ENCODE measurements at places on chromosomes 5 and 9.
A peak's percentile ranks its signal among the peaks of the same experiment; 100 is the strongest.

DNA sequence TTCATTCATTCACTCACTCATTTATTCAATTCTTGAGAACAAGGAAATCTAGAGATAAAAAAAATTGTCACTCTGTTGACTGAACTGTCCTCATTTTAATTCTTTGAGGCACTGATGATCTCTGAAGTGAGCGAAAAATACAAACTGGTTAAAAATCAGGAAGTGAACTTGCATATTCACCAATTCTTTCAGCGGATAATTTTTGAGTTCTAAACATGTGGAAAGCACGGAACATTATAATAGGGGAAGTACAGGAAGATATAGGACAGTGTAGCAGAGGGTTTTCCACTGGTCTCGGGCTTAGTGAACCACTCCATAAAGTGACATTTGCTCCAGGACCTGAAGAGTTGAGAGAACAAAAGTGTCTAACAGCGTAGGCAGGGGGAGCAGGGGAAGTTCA, 169.5 kb downstream of the TLR4 start:
- no peak for DNase-seq

- DNase-seq, result no peak
Measured at GRCh38 chr9:129640871-129641749, 841 bp downstream of the ASB6 start.

DNA sequence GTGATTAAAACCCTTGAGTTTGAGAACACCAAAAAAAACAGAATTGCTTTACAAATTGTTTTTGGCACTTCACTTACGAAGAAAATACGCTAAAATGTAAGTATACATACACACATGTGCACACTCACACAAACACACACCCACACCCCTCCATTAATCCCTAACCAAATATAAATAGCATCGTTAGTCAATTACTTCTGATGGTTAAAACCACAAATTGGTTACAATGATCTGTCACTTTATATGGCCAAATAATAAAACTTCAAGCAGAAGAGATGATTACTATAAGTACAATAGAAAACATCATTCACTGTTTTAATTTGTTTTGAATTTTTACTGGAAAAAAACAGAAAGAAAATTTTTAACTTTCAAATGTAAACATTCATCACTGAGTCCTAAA, 103.5 kb downstream of the NFIB start:
- DNase-seq, result no peak

- DNase-seq, result no peak
Measured at GRCh38 chr9:131704141-131704983, 35.5 kb downstream of the RAPGEF1 start.

DNA sequence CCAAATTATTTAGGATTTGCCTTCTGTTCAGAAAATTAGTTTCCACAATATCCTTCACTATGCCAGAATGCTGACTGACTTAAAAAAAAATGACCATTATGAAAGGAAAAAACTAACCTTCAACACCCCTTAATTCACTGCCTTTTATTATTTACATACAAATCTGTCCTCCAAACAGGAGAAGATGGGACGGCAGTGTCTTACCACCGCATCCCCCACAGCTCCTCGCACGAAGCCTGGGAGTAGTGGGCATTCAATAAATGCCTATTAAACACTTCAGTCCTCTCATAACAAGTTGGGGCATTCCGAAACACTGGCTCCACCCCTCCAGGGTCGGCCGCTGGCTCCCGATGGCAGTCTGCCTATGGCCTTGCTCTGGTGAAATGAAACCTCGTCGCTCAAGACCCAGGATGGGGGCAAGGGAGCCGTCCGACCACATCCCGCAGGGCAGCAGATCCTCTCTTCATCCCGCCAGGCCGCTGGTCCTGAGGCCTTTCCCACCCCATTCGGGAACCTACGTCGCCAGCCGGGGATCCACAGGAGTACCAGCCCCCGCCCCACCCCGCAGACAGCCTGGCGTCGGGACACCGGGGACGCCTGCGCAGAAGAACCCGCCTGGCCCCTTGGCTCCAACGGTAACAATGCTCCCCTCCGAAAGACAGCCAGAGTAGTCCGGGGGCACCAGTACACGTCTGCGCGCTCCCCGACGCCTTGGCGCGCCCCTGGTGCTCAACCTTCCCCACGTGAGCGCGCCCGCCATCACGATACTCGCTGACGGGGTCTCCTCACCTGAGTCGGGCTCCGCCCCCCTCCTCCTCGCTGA, 613 bp downstream of the ZBTB5 start:
- DNase-seq, result peak; percentile 34

DNA sequence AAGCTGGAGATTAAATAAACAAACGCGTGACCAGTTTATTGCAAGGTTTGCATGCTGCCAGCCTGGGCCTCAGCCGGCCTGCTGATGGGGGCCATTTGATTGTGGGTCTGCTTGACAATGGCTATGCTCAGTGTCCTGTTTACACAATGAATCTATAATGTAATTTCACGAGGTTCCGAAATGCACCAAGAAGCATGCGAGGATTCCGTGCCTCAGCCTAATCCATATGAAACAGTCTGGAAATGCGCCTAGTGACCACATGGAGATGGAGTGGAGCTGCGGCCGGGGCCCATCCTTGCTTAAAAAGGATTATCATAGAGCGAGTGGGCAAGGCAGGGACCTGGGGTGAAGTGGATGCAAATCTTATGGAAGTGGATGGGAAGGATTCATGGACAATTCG, 382.4 kb downstream of the CDK5RAP2 start:
- no peak for DNase-seq

DNA sequence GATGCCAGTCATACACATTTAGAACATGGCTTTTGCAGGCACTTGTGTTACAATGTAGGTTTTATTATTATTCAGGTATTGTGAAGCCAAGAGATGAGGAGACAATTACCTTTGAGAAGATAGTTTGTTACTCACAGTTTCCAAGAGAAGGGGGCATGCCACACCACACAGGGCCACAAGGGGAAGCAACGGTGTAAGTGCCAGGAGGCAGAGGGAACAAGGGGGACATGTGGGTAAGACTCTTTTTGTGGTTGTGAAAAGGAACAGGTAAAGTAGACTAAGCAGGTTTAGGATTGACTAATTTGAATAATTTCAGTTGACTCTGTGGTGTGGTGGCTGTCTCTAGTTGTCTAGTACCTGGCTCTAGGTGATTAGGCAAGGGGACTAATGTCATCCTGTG, 191.2 kb downstream of the TRPM6 start:
- no peak for DNase-seq

DNA sequence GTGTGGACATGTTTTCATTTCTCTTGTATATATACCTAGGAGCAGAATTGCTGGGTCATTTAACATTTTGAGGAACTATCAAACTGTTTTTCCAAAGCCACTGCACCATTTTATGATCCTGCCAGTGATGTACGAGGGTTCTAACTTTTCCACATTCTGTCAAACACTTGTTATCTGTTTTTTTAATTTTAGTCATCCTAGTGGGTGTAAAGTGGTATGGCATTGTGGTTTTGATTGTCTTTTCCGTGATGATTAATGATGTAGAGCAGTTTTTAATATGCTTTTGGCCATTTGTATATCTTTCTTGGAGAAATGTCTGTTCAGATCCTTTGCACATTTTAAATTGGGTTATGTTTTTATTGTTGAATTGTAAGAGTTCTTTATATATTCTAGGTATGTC, 107.0 kb downstream of the MELK start:
- no peak for DNase-seq

GRCh38 chr5:1652873-1653697, 129.3 kb upstream of the LPCAT1 start:
- no peak for DNase-seq

DNA sequence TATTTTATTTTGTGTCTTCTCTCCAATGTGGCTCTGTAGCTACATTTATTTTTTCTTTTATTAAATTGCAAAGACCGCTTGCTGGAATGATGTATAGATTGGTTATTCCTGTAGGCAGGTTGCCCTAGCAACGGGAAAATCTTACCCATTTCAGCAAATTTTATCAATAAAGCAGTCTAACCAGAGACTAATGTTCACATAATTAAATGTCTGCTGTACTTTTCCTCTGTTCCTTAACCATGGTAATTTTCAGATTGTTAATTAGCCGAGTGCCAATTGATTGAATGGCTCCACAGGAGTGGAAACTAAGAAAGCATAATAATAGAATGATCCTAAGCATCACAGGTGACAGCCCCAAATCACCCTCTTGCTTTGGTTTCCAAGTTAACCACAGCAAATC, 134.8 kb downstream of the BASP1 start:
- DNase-seq, result no peak

DNA sequence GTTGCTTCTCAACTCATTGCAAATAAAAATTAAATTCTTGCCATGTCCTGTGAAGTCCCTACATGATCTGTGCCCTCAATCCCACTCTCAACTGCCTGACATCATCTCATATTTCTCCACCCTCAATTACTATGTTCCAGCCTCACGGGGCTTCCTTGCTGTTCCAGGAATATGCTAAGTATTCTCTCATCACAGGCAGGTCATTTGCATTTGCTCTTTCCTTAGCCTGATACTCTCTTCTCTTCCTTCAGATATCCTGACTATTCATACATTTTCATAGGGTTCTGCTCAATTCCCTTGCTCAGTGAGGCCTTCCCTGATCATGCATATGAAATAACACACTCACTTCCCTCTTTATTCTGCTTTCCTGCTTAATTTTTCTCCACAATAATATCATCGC, 135.1 kb upstream of the DAB2 start:
- DNase-seq, result no peak

GRCh38 chr5:45399041-45399440, 297.1 kb downstream of the HCN1 start:
- no peak for DNase-seq

DNA sequence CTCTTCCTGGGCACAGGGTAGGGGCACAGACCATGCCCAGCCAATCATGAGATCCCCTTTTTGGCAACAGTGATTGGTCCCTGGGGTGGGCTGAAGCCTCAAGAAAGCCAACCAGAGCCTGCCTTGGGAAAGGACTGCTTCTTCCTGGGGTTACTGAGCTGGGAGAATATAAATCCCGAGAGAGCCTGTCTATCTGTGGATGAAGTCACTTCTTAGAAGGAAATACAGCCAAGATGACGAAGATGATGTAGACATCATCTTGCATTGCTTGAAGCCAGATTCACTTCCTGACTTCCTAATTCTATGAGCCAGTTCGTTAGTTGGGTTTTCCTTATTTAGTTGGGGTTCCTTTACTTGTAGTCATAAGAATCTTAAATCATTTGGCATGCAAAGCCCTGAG, 50.1 kb upstream of the PWWP2A start:
- peak; percentile 22 for DNase-seq

GRCh38 chr9:21679432-21679831, 123.0 kb upstream of the MTAP start:
- peak; percentile 21 for DNase-seq

DNA sequence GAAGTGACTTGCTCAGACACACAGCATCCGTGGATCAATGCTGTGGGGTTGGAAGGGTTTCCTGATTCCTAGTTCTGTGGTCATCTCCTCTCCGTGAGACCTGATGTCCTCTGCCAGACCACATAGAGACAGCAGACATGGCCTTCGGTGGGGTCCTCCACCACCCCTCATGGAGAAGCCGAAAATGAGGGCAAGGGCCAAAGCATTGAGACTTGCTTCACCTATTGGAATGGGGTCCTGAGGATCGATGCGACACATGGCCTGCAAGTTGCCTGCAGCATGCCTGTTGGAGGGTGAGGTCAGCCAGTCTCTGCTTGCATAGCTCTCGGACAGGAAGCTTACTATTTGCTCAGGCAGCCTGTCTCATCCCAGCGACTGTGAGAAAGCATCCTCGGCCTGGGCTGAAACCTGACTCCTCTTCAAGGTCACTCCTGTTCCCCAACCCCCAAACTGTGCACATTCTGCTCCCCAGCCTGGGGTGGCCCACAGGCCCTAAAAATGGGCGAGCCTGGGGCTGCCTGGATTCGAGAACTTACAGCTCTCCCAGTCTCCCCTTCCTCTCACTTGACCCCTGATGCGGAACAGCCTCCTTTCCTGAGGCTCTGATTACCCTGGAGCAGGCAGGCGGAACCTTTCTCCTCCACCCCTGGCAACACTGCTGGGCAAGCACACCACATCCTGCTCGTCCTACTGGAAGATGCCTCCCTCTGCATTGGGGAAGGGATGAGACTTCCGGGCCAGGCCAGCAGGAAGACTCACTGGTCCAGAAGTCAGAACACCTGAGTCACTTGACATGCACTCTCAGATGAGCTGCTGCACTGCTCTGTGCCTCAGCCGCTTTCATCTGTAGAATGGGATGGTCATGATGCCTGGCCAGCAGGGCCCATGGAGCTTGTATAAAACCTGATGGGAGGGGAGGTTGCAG, 186.9 kb downstream of the RGS3 start:
- no peak for DNase-seq

DNA sequence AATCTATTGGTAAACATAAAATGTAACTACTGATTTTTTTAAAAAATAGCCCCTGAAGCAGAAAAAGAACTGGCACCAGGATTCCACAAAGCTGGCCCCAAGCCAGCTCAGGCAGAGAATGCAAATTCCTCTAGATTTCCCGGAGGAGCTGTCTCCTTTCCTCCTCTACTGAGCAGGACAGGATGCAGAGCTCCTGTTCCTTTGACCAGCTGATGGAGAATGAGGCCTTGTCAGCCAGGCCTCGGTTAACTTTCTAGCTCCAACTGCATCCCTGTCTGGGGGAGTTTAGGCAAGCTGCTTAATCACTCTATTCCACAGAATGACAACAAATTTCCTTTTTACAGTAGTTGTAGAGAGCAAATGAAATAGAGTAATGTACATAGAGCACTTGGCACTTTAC, 155.5 kb downstream of the GNAQ start:
- no peak for DNase-seq

- no peak for DNase-seq
Measured at GRCh38 chr9:8616414-8616813, 816.8 kb upstream of the DMAC1 start.

- DNase-seq, result no peak
Measured at GRCh38 chr5:56588636-56589480, 226.5 kb upstream of the MAP3K1 start.

DNA sequence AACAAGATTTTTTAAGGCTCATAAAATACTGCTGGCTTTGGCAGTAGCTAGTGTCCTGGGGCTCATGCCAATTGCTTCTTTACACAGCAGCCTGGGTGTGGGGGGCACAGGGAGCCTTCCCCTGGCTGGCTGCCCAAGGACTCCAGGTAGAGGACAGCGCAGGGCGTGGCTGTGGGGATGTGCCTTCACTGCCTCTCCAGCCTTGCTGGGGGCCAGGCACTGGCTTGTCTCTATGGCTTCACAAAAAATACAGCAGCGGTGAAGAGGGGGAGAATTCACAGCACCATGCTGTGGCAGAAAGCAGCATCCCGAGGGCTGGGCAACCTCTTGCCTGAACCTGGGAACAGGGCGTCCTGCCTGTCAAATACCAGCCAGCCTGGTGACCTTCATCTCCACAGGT, 57.4 kb downstream of the DAP start:
- DNase-seq, result no peak

GRCh38 chr5:135018457-135018856, 15.6 kb downstream of the PITX1 start:
- no peak for DNase-seq

DNA sequence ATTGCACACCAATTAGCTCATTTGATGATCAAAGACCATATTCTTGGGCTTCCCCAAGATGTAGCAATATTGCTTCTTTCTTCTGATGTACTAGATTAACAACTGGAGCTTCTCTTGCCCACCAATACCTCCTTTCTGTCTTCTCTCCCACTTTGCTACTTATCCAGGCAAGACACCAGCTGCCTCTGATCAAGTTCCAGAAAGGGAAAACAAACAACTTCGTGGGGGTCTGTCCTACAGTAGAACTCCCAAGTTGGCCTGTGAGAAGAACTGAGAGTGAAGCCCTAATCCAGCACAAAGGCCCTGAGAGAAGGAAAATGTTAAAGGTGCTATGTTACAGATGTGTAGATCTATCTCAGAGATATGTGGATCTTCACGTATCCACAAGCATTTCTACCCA, 44.9 kb downstream of the ADAMTS12 start:
- no peak for DNase-seq

- DNase-seq, result peak; percentile 92
Measured at GRCh38 chr9:4674783-4675182, 4.6 kb upstream of the CDC37L1 start.

Measured in fibroblast of the conjunctiva (primary cell).